ENCODE measurements at places on chromosomes 7 and 10.

GRCh38 chr7:42915356-42915755, 3.5 kb upstream of the C7orf25 start:
- no peak for DNase-seq

- no peak for DNase-seq
Observed at GRCh38 chr10:32084185-32084851, 28.1 kb upstream of the KIF5B start.

GRCh38 chr10:48779546-48780152, 95.0 kb downstream of the WDFY4 start:
- no peak for DNase-seq

DNA sequence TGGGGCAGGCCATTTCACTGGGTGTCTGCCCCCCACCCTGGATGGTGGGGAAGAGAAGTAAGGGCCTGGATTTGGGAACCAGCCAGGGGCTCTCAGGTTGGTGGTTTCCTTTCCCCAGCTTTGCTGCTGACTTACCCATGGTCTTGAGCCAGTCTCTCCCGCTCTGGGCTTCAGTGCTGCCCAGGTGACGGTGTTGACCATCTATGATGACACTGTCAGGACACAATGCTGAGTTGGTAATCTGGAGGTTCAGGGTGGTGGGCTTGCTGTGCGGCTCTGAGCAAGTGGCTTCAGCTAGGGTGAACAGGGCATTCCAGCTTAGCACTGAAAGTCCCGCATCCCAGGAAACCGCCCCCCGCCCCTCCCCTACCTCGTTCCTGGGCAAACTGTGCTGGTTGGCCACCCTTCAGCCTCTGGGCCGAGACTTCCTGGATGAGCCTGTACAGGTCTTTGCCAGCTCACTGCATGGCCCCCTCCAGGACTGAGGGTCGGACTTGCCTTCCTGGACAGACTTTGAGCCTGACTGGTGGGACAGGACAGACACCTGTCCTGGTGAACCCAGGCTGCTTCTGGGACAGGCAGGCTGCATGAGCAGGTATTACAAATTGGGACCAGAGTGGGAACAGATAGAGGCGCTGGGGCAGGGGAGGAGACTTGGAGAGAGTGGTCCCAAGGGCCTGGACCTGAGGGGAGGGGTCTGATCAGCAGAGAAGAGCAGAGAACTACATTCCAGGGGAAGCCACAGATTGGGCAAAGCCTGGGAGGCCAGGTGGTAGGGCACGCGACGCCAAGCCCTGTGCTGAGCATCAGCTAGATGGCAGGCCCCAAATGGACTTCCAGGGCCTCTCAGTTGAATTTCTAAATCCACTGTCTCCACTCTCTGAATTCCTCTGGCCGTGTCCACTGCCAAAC, 19.9 kb upstream of the ZMIZ1 start:
- no peak for DNase-seq

DNA sequence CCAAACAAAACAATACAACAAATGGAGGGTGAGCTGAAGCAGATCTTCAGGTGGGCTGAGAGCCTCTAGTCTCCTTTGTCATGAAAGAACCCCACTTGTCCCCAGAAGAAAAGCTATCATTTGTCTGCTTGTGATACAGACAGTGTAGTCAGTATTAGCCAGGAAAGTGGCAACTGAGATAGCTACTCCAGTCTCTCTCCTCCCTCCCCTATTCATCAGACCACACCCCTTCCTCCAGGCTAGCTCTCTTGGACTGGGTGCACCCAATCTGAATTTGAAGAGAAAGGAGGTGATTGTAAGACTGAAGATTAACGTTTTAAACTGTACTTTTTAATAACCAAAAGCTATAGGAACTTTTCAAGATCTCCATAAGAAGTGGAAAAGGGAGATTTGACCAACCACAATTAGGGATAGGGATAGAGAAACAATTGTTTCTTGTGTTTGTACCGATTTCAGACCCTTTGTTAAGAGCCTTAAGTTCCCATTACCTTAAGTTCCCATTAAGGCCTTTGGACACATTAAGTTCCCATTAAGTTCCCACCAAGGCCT, 14.1 kb downstream of the BMPR1A start:
- DNase-seq: no peak

DNA sequence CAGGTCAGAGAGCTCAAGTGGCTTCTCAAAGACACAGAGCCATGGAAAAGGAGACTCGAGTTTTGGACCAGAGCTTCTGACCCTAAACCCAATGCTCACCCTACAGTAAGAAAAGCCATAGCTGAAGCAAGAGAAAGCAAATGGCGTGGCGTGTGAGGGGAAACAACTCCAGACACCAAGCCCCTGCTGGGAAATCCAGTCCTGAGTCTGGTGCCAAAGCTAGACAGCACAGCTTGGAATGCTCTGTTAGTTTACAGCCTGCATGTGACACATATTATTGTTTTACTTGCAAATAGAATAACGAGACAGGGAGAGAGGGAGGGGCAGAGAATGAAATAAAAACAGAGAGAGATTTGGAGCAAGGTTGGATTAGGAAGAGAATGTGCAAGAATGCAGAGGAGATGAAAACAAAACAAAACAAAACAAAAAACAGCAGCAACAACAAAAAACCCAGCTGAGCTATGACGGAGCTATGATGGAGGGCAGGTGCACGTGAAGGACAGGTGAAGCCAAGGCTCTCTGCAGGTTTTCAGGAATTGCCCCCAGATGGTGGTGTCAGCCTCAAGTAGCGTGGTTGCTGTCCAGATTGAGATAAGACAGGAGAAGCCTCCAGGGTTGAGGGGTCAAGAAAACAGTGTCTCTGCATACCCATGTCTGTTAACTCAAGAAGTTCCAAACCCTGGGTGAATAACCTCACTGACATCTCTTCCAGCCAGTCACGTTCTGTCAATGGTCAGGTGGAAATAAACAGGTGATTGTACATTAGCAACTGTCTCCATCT, 69.7 kb upstream of the LRRC18 start:
- no peak for DNase-seq

DNA sequence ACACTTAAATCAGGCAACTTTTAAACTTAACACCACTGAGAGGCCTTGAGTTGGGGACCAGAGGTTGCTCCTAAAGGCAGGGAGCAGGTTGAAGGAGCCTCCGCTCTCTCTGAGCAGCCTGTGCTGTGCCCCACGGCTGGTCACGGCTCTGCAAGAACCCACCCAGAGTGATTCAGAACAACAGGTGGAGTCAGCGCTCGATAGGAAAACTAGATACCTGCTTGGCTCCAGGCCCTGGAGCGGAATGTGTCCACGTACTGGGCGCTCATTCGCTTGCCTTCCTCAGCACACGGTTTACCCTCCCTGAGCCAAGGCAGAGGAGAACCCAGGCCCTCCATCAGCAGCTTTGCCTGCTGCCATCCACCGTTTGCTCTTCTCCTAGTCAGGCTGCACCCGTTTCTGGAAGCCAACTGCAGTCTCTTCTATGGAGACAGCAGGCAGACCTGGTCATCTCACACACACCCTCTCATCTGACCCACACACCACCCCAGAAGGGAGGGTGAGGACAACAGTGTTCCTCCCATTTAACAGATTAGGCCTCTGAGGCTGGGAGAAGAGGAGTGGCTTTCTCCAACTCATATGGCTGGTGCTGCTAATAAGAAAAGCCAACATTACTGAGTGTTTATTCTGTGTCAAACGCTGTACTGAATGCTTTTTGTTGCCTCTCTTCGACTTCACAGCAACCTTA, 37.6 kb upstream of the PDCD4 start:
- DNase-seq: no peak

- DNase-seq: no peak
Observed at GRCh38 chr7:40276061-40276460, 141.3 kb downstream of the SUGCT start.

GRCh38 chr7:100847360-100847759, 5.2 kb upstream of the SLC12A9 start:
- no peak for DNase-seq

DNA sequence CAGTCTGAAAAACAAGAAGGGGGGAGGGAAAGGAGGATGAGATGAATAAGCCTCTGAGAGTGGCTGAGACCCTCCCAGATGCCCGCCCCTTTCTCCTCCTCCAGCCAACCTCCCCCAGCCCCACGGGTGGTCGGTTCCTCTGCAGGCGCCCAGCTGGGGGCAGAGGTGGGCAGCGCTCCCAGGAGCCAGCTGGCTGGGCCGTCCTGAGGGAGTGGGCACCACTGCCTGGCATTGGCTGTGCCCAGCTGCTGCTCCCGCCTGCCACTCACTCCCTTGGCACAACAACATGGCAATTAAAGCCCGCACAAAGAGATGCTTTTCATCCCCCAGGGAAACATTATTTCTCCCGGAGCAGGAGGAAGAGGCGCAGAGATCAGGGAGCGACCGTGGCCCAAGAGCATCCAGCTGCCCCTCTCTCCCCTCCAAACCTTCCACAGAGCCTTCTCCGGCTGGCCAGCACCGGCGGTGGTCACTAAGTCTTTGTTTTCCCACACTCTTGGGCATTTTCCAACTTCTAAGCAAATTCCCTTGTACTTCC, 107.2 kb downstream of the SPDYE5 start:
- no peak for DNase-seq

DNA sequence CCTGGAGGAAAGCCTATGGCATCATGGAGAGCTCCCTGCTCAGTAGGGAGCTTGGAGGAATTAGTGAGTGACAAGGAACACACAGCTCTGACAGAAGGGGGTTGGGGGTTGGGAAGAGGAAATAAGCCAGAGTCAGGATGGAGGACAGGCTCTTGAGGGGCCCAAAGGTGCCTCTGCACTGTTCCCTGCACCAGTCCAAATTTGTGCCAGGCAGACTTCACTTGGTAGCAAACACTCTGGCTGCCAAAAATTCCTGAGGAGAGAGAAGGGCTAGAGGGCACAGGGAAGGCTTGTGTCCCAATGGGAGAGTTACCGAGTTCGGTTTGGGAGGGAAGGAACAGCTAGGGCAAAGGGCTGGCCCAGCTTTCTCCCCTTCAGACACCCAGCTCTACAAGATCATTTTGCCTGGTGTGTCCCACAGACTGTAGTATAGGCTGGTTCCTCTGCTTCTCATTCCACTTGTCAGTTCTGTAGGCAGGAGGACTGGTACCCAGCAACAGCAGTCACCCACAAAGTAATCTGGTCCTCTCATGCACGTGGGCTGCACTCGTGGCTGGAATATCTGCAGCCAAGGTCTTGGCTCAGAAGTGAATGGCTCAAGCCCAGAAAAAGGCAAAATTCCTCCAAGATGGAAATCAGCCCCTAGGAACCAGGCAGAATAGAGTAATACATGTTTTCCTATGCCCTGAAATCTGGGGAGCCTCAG, 8.0 kb upstream of the KCNIP2 start:
- DNase-seq: no peak

DNA sequence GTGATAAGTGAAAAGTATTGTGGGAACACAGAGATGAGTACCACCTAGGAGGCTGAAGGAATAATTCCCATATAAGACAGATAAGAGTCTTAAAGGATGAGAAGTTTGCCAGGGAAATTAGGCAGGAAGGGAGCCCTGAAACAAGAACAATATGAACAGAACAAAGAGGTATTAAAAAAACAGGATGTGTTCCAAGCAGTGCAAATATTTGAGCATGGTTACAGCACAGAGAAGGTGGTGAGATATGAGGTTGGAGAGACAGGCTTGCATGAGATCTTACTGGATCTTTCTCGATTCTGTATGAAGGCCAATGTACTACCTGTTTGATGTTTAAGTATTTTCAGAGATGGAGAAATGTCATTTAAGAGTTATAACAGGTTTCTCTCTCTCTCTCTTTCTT, 20.3 kb downstream of the TAC1 start:
- no peak for DNase-seq

DNA sequence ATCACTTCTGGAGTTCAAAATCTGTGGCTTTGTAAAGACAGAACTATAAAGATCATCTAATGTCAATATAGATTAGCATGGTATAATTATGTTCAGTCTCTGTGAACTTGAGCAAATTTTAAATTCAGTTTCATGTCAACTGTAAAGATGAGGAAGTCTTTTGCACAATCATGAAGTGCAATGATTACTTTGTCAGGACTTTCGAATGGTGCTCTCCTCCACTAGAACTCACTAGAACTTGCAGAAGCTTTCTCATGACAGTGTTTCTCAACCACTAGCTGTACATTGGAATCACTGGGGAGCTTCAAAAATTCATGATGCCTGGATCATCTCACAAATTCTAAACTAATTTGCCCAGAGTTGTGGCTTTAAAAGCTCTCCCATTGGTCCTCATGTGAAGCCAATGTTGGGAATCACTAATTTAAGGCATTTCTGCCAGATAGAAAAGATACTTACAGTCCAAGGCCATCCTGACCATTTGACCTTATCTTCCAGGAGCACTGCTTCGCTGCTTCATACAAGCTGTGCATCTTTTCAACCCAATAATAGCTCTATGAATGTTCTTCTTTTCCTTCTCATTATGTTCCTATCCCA, 12.9 kb downstream of the OR2AE1 start:
- no peak for DNase-seq

GRCh38 chr7:99990460-99990852, 14.6 kb upstream of the AZGP1 start:
- no peak for DNase-seq

DNA sequence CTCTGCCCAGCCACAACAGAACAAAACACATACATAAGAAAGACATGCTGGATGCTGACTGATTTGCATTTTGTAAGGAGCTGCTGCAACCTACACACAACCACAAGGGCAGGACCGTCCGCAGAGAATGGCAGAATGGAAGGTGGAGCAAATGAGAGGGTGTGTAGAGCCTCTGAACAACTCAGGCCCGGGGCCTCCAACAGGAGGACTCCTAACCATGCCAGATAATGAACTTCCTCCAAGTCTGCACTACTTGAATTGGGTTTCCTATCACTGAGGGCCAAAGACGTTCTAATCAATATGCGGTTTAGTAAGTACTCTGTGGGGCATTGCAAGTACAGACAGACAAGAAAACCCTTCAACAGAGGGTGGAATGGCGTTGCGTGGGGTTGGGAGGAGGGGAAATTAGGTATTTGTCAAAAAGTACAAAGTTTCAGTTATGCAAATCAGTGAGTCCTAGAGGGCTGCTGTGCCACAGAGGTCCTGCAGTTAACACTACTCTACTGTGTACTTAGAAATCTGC, 14.6 kb downstream of the VOPP1 start:
- no peak for DNase-seq

- no peak for DNase-seq
Observed at GRCh38 chr7:135690566-135690965, 28.3 kb downstream of the STMP1 start.

- DNase-seq: no peak
Observed at GRCh38 chr7:112112822-112113255, 93.4 kb downstream of the DOCK4 start.

GRCh38 chr7:43585562-43585961, 2.7 kb downstream of the STK17A start:
- no peak for DNase-seq

DNA sequence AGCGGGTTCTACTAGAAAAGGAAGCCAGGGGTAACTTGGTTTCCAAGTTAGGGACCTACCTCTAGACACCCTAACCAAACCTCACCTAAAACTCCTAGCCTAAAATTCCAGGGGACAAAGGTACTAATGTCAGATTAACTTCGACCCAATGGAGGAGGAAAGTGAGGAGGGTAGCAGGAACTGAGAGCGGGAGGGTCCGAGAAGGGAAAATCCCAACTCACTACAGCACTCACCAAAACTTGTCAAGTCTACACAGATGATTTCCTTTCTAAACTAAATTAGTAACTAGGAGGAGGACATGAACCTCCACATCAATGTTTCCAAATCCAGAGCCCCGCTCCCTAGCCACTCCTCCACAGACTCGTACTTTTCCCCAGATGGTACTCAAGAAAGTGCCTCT, 22.6 kb downstream of the CHCHD3 start:
- no peak for DNase-seq

- no peak for DNase-seq
Observed at GRCh38 chr7:496528-497295, 22.9 kb downstream of the PDGFA start.

GRCh38 chr10:87565010-87565409, 60.3 kb downstream of the MINPP1 start:
- DNase-seq: no peak

GRCh38 chr10:80268266-80268665, 21.2 kb downstream of the MAT1A start:
- DNase-seq: no peak

Data from stimulated activated CD8-positive, alpha-beta memory T cell treated with anti-CD3 and anti-CD28 coated beads, Interleukin-7, amount 100 ng/mL, for 1 hour (primary cell).